ENCODE measurements at places on chromosomes 2 and 18.

GRCh38 chr2:177817300-177817699 lies 255.3 kb downstream of the PDE11A start:
- no peak for DNase-seq

DNA sequence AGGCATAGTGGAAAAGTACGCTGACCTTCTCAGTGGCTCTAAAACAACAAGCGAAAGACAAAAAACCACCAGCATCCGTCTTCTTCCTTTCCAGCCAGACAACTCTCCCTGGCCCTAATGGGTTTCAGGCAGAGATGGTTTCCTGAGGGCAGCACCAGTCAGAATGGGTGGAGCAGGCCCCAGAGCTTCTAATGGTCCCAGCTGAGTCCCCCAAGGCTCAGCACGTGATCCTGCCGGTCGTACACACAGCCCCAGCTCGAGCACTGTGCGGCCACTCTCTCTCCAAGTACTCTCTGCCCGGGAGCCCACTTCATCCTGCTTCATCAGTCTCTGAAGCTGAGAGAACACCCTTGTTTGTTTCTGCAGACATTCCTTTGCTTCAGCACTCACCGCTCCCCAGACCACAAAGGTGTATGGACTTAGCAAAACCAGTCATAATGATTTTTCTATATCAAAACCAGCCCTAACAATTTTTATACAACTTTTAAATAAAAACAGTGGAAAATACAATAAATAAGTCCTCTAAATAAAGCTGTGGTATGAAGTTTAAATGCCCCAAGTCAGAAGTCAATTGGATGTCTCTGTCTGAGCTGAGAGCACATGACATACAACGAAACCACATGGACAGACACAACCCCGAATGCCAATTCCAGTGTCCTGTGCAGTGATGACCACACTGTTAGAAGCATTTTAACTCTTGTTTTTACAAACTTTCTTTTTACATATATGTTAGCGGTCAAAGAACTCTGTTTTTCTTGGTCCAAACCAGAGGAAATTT lies 63.9 kb downstream of the PARD6G start:
- no peak for DNase-seq

- no peak for DNase-seq
These were observed 327.1 kb upstream of the CDH19 start for GRCh38 chr18:66931010-66931409.

DNA sequence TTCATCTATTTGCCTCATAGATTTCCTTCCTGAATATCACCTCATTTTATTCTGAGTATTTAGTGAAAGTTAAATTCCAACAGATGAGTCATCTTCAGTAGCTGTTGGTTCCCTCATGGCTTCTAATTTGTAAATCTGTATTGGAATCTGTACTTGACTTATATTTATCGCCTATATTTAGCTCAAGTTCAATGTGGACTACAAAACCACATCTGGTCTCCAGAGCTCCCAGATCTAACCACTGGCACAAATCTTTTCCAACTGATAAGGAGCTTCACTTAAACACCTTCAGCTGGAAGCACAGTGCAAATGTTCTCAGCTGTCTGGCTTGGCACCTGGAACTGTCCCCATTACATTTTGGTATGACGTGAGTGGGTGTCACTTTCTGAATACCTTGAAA lies 82.8 kb upstream of the DSEL start:
- no peak for DNase-seq

GRCh38 chr2:161384864-161385263 lies 31.2 kb upstream of the TBR1 start:
- DNase-seq: no peak

GRCh38 chr18:22344908-22345670 lies 72.6 kb downstream of the CTAGE1 start:
- no peak for DNase-seq

GRCh38 chr2:61470965-61471904 lies at the start of gene USP34:
TSS of gene USP34 (minus strand) at chr2:61471087. CDS start at chr2:61470692, 395 bp downstream.
- DNase-seq: peak; percentile 87

DNA sequence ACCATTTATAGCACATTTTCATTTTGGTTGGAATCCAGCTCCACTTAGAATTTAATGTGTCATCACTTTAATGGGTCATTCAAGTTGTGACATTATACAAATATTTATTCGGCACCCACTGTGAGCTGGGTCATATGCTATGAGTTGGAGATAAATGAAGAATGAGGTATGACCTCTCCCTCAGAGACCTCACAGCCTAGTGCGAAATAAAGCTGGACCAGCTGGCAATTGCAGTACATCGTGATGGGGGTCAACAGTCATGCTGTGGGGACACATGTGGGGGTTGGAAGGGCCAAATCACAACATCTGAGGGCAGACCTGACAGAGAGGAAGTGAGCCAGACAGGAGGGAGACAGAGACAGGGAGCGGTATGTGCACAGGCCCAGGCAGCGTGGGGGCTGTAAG lies 175.4 kb downstream of the MAIP1 start:
- DNase-seq: no peak

DNA sequence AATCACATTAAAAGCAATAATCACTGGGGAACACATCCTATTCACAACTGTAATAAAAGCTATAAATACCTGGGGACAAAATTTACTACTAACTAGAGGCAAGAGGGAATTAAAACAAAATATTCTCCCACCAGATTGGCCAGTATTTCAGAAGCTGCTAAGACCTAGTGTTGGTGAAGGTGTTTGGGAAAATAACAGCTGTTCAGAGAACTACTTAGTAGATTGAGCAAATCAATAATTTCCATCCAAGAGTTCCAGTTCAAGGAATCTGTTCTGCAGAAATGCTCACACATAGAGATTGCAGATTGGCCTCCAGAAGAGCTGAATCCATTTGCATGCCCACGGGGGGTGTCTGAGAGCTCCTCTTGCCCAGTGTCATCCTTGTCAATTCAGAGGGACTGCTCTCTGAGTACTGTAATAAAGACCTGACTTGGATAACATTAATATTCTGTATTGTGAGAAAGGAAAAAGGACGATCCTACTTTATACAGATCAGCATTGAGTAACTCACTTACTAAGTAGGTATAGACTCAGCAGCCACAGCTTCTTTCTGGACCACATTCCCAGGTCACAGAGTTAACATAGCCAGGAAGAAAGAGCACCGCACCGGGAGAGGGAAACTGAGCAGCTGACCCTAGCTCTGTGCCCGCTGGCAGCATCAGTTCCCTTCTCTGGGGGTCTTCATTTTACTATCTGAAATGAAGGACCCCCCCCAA lies 5.6 kb downstream of the TUBB6 start:
- no peak for DNase-seq

DNA sequence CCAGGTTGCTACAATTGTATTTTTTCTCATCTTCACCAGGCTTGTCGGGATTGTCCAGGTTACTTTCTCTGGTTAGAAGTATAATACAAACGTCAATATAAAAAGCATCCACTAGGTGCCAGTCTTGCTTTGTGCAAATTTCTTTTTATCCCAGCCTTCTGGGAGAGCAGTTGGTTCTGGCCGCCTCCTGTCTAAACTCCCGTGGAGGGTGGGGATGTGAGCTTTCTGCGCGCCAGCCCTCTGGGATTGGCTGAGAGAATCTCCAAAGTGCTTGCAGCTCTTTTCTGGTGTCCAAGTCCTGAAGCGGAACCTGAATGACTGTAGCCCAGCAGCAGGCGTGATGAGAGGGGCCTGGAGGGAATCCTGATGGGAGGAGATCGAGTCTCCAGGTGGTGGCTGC lies 22.4 kb upstream of the TOGARAM2 start:
- peak; percentile 36 for DNase-seq

GRCh38 chr2:46564811-46565241 lies 85.5 kb downstream of the TMEM247 start:
- no peak for DNase-seq

DNA sequence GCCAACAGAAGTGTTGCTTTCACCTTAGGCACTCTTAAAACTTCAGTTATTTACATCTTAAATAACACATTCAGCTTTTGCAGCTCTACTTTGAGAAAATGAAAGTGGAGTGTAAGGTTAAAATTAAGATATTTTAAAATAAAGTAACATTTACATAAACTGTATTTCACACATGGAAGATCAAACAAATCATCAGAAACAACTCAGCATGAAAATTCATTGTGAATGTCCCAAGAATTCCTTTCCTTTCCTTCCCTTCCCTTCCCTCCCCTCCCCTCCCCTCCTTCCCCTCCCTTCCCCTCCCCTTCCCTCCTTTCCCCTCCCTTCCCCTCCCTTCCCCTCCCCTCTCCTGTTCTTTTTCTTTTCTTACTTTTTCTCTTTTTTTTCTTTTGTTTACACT lies 238.0 kb upstream of the DOK6 start:
- DNase-seq: no peak

GRCh38 chr2:112194482-112194881 lies 56.3 kb downstream of the FBLN7 start:
- no peak for DNase-seq

Data from dorsolateral prefrontal cortex (tissue), 122 donors.